ENCODE measurements at places on chromosomes 11 and 22. TPM values are rescaled to one million over a fixed set of nuclear protein-coding genes. Genes with fewer than 3 reads are reported as not detected.

Gene OR52I2
- total RNA-seq, result not detected

Gene TPBGL
- not detected for total RNA-seq

Gene ASCL2
- not detected for total RNA-seq

Gene FJX1
- total RNA-seq, result 8.4 TPM

Gene LARGE1
- 7.2 TPM for total RNA-seq

Gene NAP1L4
- 80.8 TPM for total RNA-seq

Gene PRSS23
- 123 TPM for total RNA-seq

Gene SLC22A25
- not detected for total RNA-seq

Gene APOL6
- total RNA-seq, result 7.2 TPM

Gene SLC15A3
- 1.9 TPM for total RNA-seq

Gene GAS2L1
- total RNA-seq, result 1.4 TPM

Gene MMP8
- under 0.01 TPM for total RNA-seq

Gene LRRN4CL
- 0.36 TPM for total RNA-seq

Gene OR52N4
- total RNA-seq, result not detected

Gene OR4A47
- total RNA-seq, result not detected

Gene UBQLN3
- total RNA-seq, result not detected

Gene BRSK2
- under 0.01 TPM for total RNA-seq

Gene OR52N5
- not detected for total RNA-seq

Gene NTM
- 17.8 TPM for total RNA-seq

Gene SEC14L6
- not detected for total RNA-seq
